ENCODE measurements at places on chromosomes 6 and 20.

GRCh38 chr6:37314487-37315156 lies 39.2 kb upstream of the RNF8 start:
- DNase-seq, result no peak

DNA sequence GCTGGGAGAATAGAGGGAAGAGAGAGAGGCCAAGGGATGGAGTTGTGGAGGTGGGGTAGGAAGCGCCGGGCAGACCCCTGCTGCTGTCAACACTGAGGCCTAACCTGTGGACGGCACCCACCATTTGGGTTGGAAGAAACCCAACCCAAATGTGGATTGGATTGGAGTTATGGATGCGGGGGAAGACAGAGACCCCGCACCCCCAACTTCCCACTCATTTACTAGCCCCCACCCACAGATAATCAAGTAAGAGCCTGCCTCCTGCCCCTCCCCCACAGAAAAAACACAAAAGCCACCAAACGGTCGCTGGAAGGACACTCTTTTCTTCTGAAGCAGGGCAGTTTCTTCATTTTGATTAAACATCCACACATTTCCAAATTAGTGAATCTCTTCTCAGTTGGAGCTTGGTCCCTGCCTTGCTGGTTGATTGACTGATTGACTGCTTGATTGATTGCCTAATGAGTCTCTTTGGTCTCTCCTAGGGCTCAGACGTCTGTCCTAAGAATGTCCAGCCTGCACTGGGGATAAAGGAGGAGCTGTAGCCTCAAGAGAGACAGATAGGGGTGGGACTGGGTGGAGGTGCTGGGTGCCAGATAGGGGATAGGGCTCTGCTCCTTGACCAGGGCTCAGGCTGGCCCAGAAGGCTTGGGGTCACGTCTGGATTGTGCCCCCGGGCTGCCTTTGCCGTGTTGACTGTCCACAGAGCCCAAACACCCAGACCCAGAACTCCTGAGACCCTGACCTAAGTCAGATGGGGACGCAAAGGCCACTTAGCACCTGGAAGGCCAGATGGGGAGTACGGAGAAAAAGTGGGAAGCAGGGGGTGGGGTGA lies 74.9 kb upstream of the FOXP4 start:
- DNase-seq, result no peak

GRCh38 chr20:59413326-59413865 lies 113.0 kb downstream of the EDN3 start:
- DNase-seq, result no peak

DNA sequence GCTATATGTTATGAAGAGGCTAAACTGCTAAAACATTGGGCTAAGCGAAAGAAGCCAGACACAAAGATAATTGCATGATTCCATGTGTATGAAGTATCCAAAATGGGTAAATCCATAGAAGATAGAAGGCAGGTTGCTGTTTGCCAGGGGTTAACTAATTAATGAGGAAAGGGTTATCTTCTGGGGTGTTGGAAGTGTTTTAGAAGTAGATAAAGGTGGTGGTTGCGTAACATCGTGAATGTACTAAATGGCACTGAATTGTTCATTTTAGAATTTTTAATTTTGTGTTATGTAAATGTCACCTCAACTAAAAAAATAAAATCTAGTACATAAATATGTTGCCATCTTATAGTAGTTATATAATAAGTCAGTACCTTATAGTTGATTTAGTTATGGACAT lies 104.4 kb upstream of the ADGRF4 start:
- DNase-seq, result no peak

GRCh38 chr20:51276296-51276695 lies 253.4 kb upstream of the KCNG1 start:
- DNase-seq, result no peak

DNA sequence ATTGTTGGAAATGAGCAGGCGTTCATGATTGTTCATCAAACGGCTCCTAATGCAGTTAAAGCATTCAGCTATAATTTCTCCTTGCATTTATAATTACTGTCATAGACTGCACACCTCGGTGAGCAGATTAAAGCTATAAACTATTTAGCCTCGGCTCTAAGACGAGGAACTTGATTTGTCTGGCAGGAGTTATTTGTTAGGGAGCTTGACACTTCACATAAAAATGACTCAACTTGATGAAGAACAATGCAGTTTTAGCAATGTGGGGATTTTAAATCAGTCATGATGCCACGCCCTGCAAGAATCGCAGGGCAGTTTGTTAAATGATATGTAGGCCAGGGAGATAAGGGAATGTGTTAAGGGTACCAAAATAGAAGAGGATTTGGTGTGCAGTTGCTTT lies 290.2 kb downstream of the TSHZ2 start:
- no peak for DNase-seq

DNA sequence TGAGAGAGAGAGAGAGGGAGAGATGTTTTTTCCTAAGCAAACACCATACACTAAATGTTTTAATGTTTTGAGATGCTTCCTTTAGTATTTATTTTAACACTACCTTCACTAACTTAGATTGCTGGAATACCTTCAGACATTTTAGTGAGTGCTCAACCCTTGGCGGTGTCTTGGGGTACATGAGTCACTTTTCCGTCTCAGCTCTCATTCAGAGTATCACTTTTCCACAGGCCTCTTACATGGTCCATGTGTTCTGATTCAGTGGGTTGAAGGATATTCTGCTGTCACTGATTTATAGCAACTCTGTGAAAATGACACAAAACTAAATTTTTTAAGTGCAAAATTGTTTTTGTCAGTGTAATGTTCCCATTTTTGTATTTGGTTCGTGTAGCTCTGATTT lies 217.9 kb downstream of the CLVS2 start:
- DNase-seq, result no peak

DNA sequence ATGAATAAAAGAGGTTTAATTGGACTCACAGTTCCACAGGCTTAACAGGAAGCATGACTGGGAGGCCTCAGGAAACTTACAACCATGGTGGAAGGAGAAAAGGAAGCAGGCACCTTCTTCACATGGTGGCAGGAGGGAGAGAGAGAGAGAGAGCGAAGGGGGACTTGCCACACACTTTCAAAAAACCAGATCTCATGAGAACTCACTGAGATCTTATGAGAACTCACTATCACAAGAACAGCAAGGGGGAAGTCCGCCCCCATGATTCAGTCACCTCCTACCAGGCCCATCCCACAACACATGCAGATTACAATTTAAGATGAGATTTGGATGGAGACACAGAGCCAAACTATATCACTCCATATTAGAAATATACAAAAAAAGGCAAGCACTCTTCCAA lies 6.1 kb upstream of the SIRPD start:
- no peak for DNase-seq

DNA sequence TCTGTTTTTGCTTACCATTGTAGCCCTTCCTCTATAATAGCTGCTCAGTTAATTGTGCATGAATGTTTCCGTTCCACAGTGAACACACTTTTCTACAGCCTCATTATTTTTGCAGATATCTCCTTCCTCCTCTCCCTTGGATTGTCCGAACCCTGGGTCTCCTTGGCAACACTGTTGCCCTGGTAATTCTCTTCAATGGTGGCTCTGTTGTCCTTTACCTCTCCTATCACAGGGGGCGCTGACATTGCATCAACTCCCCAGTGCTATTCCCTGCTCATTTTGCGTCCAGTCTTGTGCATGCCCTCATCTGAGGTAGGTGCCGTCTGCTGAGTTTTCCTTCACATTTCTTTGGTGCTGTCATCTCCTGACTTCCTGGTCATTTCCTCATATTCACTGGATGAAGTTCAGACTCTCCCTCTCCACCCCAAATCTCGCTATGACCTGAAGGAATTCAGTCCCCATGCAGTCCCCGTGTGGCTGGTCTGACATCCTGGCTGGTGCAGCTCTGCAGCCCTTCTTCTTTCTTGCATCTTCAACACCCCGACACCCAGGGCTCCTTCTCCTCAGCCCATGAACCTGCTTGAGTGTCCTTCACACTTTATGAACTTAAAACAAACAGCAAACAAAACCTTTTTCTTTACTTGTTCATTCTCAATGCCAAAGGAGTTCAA lies 21.1 kb downstream of the PHACTR2 start:
- no peak for DNase-seq

GRCh38 chr20:49385465-49385864 lies 97.0 kb downstream of the KCNB1 start:
- no peak for DNase-seq

GRCh38 chr6:131791476-131791875 lies 16.3 kb upstream of the ENPP1 start:
- no peak for DNase-seq

GRCh38 chr6:153960281-153960680 lies 78.8 kb upstream of the OPRM1 start:
- no peak for DNase-seq

DNA sequence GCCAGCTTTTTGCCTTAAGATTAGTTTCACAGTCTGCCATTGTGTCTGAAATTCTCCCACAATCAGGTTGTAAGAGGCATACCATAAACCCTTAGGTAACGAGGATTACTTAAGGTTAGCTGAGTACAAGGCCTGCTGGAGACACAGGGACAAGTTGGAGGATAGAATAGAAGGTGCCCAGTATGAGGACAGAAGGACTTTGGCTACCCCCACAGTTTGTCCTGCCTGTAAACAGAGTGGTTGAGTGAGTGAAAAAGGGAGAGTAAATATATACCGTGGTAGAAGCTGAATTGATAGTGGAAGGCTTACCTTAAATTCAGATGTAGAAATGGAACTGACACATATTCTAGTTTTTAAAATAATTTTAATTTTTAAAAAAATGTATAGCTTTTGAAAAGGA lies 19.3 kb downstream of the RPRD1B start:
- no peak for DNase-seq

- DNase-seq, result no peak
Measured at GRCh38 chr6:150470960-150471665, 102.3 kb downstream of the IYD start.

DNA sequence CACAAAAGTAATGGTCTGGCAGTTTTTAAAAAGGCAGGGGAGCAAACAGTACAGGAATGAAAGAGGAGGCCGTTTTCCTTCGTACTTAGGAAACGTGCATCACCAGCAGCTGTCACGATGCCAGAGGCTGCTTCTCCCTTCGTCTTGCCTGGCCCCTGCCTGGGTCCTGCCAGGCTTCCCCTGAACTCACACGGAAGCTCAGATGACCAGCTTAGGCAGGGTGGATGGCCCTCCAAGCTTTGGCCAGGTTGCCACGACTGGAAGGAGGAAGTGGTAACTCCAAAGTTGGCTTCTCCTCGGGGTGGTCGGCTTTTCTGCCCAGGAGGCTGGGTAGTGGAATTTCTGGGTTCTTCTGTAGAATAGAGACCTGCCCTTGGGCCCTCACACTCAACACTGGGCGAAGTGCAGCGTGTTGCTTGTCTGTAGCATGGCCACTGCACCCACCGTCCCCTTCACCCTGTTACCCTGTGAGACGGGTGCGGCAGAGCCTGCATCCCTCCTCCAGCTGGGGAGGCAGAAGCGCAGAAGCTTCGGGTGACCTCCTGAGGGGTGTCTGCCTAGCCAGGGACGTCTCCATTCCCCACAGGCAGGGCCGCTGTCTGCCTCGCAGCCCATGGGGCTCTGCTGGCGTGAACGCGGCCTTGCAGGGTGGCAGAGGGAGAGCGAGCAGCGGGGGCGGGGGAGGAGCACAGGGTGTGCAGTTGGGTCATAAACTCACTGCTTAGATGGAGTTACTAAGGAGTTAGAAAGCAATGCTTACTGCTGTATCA lies 18.4 kb upstream of the RBM38 start:
- no peak for DNase-seq

DNA sequence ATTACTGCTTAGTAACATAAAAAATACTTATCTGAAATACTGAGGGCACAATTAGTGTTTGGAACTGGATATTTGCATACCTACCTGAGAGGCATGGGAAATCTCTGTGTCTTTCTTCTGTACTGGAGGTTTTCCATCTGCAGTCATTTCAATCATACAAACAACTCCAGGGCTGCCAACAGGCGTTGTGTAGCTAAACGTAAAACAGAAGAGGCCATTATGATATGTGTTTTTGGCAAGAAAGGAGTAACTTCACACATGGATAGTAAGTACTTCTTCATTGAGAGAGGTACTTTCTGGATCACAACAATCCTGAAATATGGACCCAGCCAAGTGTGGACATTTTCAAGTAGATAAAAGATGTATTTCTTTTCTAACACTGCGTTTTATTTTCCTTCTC lies 363.4 kb downstream of the PHF3 start:
- no peak for DNase-seq

DNA sequence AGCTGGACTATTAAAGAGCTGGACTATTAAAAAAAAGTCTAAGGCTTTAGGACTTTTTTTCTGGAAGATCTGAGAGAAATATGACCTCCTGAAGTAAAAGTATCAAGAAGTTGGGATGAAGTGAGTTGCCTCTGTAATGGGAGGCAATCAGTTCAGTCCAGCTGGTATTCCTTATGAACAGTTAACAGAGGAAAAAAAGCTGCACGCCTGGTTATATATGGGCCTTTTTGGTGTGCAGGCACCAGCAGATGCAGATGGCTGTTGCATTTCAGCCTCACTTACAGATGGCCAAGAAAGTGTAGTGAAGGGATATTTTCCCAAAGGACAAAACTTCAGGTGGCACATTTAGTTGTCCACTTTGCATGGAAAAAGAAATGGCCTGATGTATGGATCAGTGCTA lies 70.3 kb upstream of the ELOVL5 start:
- DNase-seq, result no peak

DNA sequence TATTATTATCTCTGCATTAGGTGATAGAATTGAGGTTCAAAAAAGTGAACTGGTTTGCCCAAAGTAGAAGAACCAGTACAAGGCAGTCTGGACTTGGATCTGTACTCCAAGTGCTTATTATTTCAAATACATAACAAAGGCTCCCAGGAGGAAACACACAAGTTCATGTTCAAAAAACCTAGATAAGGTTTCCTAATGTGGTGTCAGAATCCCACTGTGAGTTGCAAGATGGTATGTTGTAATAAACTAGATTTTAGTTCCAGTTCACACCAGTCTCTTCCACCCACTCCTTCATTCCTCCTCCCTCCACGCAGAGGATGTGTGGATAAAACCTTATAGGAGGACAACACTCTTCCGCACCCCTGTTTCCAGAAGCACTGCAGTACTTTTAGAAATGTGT lies 42.8 kb downstream of the KIAA0319 start:
- no peak for DNase-seq

GRCh38 chr6:42820512-42821340 lies 38.9 kb downstream of the BICRAL start:
- DNase-seq, result no peak

GRCh38 chr6:36247693-36248092 lies 22.2 kb upstream of the PNPLA1 start:
- no peak for DNase-seq

Data from stimulated activated CD8-positive, alpha-beta memory T cell treated with anti-CD3 and anti-CD28 coated beads, Interleukin-7, amount 100 ng/mL, for 1 hour (primary cell).